ENCODE measurements at places on chromosomes 6 and 20. TPM values are rescaled to one million over a fixed set of nuclear protein-coding genes. Genes with fewer than 3 reads are reported as not detected.

The POM121L2 gene
- not detected for total RNA-seq

The TMEM14B gene
- total RNA-seq: 91.3 TPM

The LRRC73 gene
- 0.12 TPM for total RNA-seq

The SMAP1 gene
- 24.2 TPM for total RNA-seq

The MLN gene
- total RNA-seq: not detected

The COL11A2 gene
- total RNA-seq: 0.69 TPM

The LIME1 gene
- 14.7 TPM for total RNA-seq

The WFDC10B gene
- total RNA-seq: not detected

The SLC22A3 gene
- total RNA-seq: not detected

The GHRH gene
- not detected for total RNA-seq

The ALDH8A1 gene
- 0.24 TPM for total RNA-seq

The RAET1G gene
- not detected for total RNA-seq

The HAO1 gene
- total RNA-seq: not detected

The OPN5 gene
- total RNA-seq: not detected

The GNMT gene
- total RNA-seq: not detected

The LSM14B gene
- 33.4 TPM for total RNA-seq

The CPNE5 gene
- total RNA-seq: 1.5 TPM
